ENCODE measurements at places on chromosomes 7 and 10.

DNA sequence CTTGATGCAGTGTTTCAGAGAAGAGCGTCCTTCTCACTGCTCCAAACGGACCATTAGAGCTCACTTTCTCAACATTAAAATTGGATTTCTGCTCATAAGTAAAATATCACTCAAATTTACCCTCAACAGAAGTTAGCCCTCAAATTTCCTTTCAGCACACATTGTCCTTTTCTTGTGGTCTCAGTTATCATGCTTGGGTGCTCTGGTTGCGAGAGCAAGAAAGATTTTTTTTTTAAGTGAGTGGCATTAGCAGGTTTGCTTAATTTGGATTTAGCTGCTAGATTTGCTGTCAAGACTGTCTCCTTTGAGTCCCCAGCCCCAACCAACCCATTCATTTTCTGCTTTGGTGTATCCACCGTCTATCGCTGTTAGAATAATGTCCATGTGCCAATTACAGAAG lies 2.6 kb upstream of the CH25H start:
- DNase-seq: no peak

DNA sequence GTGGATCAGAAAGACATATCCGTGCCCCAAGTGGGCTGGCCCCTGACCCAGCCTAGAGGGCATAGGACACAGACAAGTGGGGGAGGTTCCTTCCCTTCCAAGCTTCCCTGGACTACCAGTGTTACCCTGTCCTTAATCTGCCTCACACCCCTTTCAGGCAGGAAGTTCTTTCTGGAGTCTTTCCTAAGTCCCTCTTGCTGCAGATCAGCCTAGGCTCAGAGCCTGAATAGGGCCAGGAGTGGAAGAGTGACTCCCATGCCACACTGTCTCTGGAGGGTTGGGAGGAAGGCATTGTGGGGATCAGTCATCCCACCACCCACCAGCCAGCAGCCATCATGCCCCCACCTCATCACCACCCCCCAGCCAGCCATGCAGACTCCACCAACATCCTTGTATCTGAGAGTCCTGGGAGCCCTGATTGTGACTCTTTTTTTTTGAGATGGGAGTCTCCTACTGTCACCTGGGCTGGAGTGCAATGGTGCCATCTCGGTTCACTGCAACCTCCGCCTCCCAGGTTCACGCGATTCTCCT lies 22.6 kb downstream of the POLL start:
- DNase-seq: no peak

GRCh38 chr7:75989500-75990388 lies 4.7 kb downstream of the TMEM120A start:
- no peak for DNase-seq

DNA sequence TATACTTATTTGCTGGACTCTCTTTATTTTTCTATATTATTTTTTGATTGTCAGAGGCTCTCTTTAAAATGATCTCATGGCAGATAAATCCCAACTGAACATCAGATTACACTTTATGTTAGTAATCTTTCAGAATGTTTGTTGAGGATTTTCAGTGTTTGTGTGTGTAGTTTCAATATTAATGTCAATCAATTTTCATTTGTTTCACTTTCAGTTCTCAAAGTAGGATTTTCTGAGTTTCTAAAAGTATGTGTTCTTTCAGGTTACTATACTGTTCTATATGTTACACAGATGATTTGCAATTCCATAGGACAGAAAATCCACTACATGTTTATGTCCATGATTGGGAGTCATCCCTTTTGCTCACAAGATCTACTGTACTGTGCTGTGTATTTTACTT lies 311.9 kb upstream of the POT1 start:
- no peak for DNase-seq

Data from NCI-H187 (cell line).